ENCODE measurements at places on chromosomes 7 and 10. TPM values are rescaled to one million over a fixed set of nuclear protein-coding genes. Genes with fewer than 3 reads are reported as not detected.

The VSTM2A gene
- not detected for total RNA-seq

The MYH16 gene
- not detected for total RNA-seq

GRCh38 chr7:116028787-116029186 lies 1.8 kb downstream of the TFEC start:
- no peak for DNase-seq

GRCh38 chr10:4282496-4282895 lies 497.5 kb upstream of the KLF6 start:
- no peak for DNase-seq

- no peak for DNase-seq
Measured at GRCh38 chr10:78656417-78657162, 412.2 kb upstream of the ZMIZ1 start.

DNA sequence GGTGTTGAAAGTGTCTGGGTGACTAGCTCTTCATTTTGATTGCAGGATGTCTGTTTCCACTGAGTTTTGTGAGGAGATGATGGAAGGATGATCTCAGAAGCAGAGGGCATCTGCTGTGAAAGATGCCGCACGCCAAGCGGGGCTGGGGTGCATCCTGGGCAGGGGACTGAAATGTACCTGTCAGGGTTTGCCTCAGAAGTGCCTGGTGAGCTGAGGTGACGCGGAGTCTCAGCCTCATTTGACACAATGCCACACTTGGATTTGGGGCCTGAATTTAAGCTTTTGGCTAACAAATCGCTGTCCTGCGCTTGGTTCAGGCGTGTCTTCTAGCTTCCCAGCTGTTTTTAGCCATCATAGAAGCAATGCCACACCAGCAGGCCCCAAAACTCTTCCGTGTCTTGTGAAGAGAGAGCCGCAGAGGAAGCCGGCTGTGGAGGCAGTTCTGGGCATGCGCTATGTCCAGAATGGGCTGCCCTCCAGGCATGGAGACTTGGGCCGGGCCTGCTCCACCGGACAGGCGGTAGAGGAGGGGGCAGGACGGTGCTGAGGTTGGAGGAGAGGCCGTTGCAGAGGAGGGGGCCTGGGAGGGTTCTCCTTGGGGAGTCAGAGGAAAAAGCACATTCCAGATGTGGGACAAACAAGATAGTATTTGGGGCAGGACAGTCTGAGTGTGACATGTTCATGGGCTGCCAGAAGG lies 31.2 kb downstream of the WDR86 start:
- DNase-seq, result no peak

The GIMAP2 gene
- total RNA-seq, result 139 TPM

The PLEKHS1 gene
- total RNA-seq, result not detected

All from activated naive CD8-positive, alpha-beta T cell treated with anti-CD3 and anti-CD28 coated beads, Interleukin-2, amount 10 ng/mL, durations not matched to agents 7 days and 5 days (primary cell).